ENCODE measurements at places on chromosomes 7 and 10. TPM values are rescaled to one million over a fixed set of nuclear protein-coding genes. Genes with fewer than 3 reads are reported as not detected.

The PNLIPRP2 gene
- polyA plus RNA-seq, result 0.30 TPM

DNA sequence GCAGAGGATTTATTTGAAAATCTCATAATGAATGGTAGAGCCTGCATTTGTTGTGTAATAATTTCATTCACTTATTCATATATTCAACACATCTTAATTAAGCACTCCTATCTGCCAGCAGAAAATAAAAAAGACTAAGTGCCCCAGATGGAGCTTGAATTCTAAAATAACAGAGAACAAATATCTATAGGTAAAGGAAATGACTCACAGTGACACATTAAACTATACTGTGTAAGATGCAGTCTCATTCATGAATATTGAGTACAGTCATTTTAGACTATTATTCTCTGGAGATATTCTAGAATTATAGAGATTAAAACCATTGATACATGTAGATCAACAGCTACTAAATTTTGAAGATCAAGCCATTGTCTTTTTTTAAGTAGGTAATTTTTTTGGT is 72.1 kb downstream of the PTPRZ1 start:
- H3K4me3 ChIP-seq, result no peak overlapping the region
- H3K27ac ChIP-seq, result no peak overlapping the region
- H3K36me3 ChIP-seq, result no peaks in the 10 kb centered on the region
- no peak for DNase-seq

The ASIC3 gene
- 15.5 TPM for polyA plus RNA-seq

GRCh38 chr10:97651773-97652172 is 11.3 kb downstream of the PI4K2A start:
- no peak overlapping the region for H3K4me3 ChIP-seq
- H3K4me1 ChIP-seq, result no peaks in the 10 kb centered on the region
- peaks cover 34% of the 10 kb centered on the region for H3K36me3 ChIP-seq
- H3K27ac ChIP-seq, result no peak overlapping the region

- no peak for DNase-seq
- H3K36me3 ChIP-seq, result no peaks in the 10 kb centered on the region
- peaks cover 4% of the 10 kb centered on the region for H3K4me1 ChIP-seq
- H3K4me3 ChIP-seq, result no peak overlapping the region
- no peaks in the 10 kb centered on the region for H3K27me3 ChIP-seq
Measured at GRCh38 chr7:8258734-8259133, 3.2 kb downstream of the ICA1 start.

The RET gene
- 36.4 TPM for polyA plus RNA-seq

DNA sequence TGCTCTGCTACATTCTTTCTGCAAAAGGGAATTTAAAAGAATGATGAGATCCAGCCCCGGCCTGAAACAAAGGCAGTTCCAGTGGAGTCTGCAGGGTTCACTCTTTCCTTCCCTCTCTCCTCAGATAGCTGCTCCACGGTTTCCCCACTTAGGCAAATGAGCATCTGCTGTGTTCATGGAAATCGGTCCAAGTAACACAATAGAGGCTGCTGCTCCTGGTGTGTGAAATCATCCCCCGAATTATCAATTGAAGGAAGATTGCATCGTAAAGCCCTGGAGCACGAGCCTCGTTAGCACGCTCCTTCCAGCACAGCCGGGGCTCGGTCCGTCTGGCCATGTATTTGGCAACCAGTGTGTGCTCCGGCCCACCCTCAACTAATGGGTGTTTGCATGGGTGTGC is 108.3 kb upstream of the DPP6 start:
- peak; percentile 97 for DNase-seq
- H3K27me3 ChIP-seq, result no peaks in the 10 kb centered on the region
- H3K4me1 ChIP-seq, result peaks cover 31% of the 10 kb centered on the region
- no peaks in the 10 kb centered on the region for H3K36me3 ChIP-seq

DNA sequence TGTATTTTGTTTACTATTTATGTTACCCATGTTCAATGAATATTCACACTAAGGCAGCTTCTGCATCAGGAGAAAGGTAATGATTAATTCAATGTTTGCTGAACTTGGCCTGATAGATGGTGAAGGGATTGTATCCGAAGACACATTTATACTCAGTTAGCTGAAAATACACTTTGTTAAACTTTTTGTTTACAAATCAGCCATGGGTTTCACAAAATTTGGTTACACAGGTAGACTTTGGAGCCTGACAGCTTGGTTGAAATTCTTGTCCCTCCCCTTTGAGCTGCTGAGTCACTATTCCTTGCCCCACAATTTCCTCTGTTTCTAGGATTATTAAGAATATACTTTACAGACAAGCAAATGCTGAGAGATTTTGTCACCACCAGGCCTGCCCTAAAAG is 162.6 kb downstream of the PPP1R3A start:
- no peak for DNase-seq
- H3K4me3 ChIP-seq, result no peak overlapping the region
- no peaks in the 10 kb centered on the region for H3K27me3 ChIP-seq
- H3K27ac ChIP-seq, result no peak overlapping the region
- H3K36me3 ChIP-seq, result no peaks in the 10 kb centered on the region

The HIP1 gene
- 40.8 TPM for polyA plus RNA-seq

- DNase-seq, result no peak
- no peak overlapping the region for H3K27ac ChIP-seq
- H3K27me3 ChIP-seq, result no peaks in the 10 kb centered on the region
- H3K4me1 ChIP-seq, result no peaks in the 10 kb centered on the region
Measured at GRCh38 chr10:103155471-103156085, 37.5 kb downstream of the NT5C2 start.

The SLC16A12 gene
- 3.2 TPM for polyA plus RNA-seq

DNA sequence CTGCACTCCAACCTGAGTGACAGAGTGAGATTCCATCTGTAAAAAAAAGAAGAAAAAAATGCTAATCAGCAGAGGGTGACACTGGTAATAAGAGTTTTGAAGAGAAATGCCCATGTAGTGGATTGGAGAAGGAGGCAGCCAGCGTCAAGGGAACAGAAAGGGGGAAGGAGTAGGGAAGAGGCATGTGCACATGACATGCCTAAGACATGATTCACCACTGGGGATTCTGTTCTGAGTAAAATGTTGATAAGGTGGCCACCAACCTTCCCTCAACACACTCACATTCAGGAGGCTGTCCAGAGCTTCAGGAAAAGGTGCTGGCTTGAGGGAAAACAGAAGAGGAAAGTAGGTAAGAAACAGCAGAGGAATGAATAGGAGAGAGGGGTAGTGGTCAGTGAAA is 39.9 kb downstream of the AKR1D1 start:
- no peak for DNase-seq
- H3K4me3 ChIP-seq, result no peak overlapping the region
- H3K36me3 ChIP-seq, result no peaks in the 10 kb centered on the region
